NCI-H1048 (cell line): ENCODE measurements at places on chromosomes 6 and 20.

DNA sequence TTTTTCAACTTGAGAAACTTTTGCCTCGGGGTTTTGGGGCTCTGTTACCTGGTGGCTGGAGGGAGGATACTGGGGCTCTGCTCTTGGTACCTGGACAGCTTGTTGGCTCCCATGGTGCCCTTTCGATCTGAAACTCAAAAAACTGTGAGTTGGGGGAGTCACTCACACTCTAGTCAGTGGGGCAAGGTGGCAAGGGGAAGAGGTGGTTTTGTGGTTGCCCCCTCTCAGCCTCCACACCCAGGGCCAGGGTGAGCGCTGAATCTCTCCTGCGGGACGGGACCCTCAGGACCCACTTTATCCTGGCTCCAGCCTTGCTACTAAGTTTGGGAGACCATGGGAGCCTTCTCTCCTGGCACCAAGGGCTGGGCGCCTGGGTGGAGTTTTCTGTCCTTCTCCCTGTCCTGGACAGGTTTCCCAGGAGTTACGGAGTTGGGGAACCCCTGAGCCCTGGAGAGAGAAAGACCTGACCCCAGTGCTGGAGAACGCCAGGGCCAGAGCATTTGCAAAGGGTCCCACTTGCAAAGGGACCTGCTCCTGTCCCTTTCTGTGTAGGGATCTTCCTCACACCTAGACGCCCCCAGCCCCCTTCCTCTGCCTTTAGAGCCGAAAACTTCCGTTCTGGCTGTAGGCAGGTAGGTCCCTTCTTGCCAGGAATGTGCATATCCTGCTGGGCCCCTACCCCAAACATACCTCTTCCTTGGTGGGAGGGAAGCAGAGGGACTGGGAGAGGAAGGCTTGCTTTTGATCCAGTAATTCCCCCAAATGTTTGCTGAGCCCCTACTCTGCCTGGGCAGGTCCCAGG lies 2.9 kb downstream of the FOXP4 start:
- no peak for DNase-seq

GRCh38 chr6:22036699-22037098 lies 260.1 kb downstream of the PRL start:
- no peak for DNase-seq

GRCh38 chr6:83758533-83758932 lies 49.6 kb upstream of the SNAP91 start:
- no peak for DNase-seq

DNA sequence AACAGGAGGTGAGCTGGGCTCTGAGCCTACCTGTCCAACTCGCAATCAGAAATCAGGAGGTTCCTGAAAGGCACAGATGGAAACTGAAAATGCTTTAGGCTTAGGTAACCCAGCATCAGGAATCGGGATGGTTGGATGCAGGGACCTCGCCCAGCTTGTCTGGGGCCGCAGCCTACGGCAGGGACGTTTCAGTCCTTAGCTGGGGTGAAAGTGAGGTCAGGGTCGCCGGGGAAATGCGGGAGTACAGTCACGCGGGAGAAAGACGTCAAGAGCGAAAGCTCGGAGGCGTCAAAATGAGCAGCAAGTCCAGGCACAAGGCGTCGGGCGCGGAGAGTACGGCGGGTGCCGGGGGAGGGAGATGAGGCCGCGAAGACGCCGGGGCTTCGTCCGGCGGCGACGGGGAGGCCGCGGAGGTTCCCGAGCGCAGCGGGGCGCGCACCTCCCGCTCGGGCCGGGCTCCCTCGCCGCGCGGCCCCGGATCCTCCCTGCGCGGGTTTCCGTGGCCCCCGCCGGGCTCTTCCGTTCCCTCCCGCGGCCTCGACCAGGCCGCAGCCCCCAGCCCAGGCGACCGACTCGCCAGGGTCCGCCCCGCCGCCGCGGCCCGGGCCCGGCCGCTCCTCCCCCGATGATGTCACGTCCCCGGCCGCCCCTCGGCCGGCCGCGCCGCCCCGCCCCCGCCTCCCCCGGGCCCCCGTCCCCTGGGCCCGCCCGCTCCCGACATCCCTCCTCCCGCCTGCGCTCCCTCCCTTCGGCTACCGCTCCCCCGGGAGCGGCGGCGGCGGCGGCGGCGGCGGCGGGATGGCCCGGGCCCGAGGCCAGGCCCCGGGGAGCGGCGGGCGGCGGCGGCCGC lies at the start of gene EBF4:
TSS of gene EBF4 (plus strand) at position 745 of the 850 bp plus-strand sequence. CDS start 866 bp downstream, outside the sequence.
- no peak for DNase-seq

DNA sequence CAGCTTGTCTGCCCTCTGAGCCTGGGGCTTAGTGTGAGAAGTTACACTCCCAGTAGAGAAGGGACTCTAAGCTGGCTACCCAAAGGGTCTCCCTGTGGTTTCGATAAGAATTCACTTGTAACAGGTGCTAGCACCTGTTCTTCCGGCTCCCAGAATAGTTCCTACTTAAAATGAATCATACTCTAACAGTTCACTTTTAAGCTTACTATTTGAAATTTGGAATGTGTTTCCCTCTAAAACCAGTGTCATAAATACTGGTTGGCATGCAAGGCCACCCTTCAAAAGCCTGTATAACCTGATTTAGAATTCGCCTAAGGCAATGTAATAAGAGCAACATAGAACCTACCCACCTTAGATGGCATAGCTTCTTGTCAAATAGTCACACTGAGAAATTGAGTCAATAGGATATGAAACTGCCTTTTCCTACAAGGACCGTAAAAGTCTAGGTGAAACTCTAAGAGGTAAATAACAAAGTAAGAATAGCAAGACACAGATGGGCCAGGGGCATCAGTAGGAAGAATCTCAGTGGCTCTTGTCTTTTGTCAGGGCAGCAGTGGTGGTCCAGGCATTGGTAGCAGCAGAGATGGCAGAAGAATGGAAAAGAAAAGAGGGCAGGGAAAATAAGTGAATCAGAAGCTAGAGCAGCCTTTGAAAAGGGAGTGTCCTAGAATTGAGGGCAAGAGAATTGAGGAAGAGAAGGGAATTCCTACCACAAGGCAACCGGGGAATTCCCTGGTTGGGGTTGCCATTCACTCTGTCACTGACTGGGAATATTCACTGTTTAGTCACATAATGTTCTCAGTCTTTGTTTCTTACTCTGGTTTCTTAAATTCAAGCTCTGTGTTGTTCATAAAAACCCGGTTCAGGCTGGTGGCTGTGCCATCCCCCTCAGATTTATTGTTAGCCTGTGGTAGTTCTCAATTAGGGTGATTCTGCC lies 91.5 kb downstream of the HIVEP2 start:
- DNase-seq = no peak

DNA sequence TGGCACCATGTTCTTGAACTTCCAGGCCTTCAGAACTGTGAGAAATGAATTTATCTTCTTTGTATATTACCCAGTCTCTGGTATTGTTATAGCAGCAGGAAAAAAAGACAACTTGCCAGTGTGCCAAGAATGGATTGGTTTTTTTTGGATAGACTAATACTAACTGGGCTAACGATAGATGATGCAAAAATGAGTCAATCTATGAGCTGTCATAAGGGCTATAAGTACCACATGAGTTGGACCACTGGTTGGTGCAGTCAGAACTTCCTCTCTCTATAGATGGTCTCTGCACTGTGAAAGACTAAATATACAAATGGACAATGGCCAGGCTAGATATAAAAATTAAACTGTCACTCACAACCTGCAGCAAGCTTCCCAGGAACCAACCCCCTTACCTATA lies 87.6 kb upstream of the COL21A1 start:
- DNase-seq = no peak

- DNase-seq = no peak
Observed at GRCh38 chr6:41171908-41172307, 9.0 kb upstream of the TREM2 start.

GRCh38 chr20:58570204-58570859 lies 55.1 kb upstream of the APCDD1L start:
- no peak for DNase-seq

- DNase-seq = no peak
Observed at GRCh38 chr6:156827382-156827781, 50.2 kb downstream of the ARID1B start.

DNA sequence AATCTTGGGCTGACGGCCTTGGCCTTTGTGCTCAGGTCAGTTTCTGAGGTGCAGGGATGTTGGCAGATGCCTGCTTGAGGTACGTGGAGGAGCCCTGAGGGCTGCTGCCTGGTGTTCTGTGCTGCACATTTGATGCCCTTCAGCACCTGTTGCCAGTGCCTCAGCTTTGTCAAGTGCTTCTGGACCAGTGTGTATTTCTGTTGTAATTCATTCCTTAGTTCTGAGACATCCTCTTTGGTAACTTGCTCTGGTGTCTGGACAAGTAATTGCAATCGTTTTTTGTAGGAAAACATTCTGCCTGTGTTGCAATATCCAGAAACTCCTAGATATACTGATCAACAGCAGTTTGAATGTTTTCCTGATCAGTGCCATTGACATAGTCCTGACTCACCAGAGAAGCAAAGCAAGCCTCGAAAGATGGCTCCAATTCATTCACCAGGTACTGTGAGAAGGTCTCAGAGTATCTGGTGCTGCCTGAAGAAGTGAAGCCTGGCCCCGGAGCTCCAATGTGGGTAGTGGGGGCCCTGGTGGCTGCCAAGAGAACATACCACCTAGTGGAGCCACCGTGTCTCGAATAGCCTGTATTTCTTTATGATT lies 26.7 kb downstream of the ZNF337 start:
- no peak for DNase-seq

GRCh38 chr6:112485827-112486212 lies 138.7 kb downstream of the RFPL4B start:
- DNase-seq = no peak

DNA sequence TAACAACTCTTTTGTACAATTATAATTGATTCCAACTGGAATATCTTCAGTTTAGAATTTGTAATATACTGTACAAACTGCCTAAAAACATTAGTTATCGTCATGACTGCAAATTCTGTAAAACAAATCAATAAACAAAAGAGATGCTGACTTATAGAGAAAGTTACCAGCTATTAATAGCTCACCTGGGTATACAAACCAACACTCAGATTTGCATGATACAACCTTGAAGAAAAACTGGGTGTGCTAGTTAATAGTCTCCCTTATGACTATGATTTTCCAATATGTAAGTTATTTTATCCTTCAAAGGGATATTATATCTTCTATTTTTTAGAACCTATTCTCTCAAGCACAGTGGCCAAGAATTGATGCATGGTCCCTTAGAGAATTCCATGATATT lies 698.5 kb downstream of the FRK start:
- no peak for DNase-seq

- DNase-seq = no peak
Observed at GRCh38 chr6:37947468-37947867, 127.9 kb downstream of the ZFAND3 start.

DNA sequence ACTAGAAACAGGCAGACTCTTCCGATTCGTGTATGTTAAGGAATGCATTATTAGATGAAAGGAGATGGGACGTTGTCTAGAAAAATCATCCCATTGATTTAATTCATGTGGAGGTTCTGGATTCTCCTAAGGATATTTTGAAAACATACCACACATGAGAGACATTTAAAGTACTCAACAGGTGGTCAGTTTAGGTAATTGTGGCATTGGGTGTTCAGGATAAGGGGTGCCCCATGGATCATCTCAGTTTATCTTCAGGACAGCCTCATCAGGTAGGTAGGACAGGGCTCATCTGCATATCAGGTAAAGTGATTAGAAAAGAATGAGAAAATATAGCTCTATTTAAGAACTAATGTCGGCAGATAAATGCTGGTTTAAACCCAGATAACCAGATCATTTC lies 15.9 kb upstream of the PDE10A start:
- no peak for DNase-seq

- peak; percentile 8 for DNase-seq
Observed at GRCh38 chr6:63923139-63923739, 287.6 kb downstream of the PHF3 start.

DNA sequence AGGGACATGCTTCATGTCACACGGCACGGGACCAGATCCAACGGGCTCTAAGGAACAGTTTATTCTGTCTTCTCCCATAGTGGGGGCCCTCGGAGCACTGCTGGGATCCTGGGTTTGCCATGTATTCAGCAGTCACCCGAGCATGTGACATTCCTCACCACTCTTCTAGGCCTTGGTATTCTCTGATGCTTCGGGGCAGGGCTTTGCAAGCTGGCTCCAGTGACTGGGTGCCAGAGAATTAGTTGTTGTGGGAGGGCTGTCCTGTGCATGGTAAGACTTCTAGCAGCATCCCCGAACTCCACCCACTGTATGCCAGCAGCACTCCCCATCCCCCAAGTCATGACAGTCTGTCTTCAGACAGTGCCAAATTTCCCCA lies 5.4 kb downstream of the CCN5 start:
- DNase-seq = no peak

DNA sequence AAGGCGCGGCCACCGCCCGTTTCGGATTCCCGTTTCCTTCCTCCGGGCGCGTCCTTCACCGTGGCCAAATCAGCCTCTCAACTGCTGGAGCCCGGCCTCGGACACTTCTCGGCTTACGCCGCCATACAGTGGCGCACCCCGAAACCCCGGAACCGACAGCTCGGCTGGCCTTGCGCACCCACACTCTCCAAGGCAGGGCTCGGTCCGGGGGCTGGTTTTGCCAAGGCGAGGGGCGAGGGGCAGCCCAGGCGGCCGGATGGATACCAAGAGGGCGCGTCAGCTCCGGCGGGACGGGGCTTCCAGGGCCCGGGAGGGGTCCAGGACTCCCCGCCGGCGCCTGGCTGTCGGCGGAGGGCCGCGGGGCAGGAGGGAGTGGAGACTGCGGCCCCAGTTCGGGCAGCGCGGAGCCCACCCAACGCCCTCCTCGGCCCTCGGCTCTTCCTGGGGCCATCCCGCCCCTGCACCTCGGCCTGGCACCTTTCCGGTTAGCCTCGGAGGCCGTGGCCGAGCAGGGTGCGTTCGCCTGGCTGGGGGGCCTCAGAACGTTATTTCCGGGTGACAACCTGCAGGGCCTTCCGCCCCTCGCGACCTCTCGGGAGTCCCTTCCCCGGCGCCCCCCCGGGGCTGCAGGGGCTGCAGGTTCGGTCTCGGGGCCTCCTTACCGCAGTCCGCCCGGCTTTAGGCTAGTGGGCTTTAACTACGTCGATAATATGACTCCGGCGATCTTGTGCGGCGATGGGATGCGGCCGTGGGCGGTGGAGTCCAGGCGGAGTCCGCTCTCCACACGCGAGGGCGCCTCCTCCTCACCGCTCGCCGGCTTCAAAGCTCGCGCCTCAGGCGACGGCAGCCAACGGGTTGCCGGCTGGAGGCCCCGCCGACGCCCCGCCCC lies 697 bp upstream of the CEP43 start:
- no peak for DNase-seq

- DNase-seq = no peak
Observed at GRCh38 chr6:161954077-161954476, 680.2 kb upstream of the AGPAT4 start.

- no peak for DNase-seq
Observed at GRCh38 chr6:12875051-12875450, 158.5 kb downstream of the PHACTR1 start.
